Hematopoietic multipotent progenitor cell treated with erythropoietin and hydrocortisone succinate and interleukin-3 and kit ligand, for 8 days (in vitro differentiated cells): ENCODE measurements at places on chromosomes 4 and X.

DNA sequence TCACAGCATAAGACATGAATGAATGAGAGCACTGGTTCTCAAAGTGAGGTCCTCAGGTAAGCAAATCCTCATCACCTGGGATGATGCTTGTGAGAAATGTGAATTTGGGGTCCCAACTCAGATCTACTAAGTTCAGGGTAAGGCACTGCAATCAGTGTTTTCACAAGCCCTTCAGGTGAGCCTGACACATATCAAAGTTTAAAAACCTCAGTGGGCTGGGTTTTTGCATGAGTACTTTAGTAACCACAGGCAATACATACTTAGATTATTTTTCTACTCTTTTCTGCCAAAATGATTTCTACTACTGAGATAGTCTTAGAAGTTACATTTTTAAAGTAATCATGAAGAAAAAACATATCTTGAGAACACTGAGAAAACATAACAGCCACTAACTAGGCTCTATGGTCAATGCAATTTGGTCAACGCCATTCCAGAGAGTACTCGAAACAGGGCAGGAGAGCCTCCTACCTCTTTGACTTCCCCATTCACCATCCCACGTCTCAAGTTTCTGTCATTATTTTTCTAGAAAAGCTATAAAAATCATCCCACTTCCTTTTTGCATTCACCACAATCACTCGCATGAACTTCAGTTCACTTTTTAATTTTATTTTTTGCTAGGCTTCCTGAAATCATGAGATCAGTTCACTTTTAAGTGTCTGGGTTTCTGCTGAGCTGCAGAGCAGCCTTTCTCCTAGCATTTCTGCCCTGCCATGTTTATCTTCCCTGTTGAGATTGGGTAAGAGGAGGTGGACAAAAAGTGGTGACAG, 73.8 kb downstream of the MFAP3L start:
- DNase-seq = no peak

DNA sequence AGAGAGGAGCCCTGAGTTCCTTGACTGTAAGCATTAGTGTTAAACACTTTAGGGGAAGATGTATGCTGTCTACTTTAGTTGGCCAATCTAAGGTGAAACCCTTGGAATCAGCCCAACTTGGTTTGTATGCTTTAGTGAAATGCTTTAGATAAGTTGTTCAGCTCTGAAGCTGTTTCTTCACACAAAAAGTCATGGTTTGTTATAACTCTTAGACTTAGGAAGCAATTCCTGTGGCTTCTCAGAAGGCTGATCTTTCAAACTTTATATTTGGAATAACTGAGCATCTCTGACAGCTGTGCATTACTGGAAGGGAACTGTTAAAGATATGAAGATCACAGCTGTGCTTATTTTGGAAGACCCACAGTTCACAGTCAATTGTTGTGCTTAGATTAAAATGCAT, 714.1 kb downstream of the FAT4 start:
- no peak for DNase-seq

DNA sequence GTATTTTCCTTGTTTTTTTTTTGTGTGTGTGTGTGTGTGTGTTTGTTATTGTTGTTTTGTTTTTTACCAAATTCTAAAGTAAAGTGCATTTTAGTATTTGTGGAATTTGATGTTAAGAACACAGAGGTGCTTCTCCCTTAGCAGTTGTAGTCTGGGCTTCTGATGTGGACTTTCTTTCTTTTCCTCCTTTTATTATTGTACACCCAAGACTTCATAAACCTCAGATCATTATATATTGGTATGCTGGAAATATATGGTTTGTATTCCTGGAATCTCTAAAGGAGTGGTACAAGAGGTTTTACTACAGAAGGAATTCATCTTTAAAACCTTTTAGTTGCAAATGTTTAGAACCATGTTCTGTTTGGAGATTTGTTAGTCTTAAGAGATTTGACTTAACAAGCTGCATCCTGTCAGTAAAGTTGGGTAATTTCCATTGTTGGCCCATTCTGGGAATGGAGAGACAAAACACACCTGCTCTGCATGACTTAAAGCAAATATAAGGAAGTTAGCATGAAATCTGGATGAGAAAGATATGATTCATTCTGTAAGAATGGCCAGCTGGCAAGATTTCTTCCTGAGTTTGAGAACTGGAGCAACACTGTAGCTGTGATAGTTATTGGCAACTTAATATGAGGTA, 64.0 kb downstream of the SMAD1 start:
- no peak for DNase-seq

DNA sequence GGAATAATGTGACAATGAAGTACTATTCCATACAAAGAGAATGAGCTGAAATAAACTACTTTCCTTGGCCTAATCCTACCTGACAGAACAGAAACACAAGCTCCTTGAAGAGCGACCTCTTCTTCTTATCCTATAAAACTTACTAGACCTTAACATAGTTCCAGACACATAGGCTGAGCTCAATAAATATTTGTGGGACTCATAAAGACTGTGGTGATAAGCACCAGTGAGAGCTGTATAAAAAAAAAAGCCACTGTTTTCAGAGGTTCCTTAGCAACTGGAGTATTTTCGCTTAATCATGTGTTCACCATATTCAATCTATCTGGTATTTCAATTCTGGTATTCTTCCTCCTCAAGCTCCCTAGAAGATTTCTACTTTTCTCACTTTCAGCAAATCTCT, 1129.6 kb downstream of the STPG2 start:
- DNase-seq = no peak

DNA sequence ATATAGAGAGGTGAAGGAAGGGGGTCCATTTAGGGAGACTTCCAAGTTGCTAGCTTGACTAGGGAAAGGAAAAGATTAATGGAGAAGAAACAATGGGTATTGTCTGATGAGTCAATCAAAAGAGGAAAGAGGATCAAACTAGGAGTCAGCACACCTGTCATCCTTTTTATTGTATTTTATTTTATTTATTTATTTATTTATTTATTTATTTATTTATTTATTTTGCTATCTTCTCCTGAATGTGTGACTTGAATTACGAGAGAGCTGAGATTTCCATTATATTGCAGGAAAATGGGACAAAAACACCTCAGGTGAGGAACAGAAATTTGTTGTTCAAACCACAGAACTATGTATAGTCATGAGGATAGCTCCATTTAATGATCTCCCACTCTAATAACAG, 58.9 kb downstream of the NUDT11 start:
- DNase-seq = no peak

- no peak for DNase-seq
Observed at GRCh38 chr4:113845138-113845537, 83.6 kb upstream of the CAMK2D start.

GRCh38 chr4:166903408-166903807, 330.9 kb downstream of the SPOCK3 start:
- no peak for DNase-seq

- DNase-seq = peak; percentile 13
Observed at GRCh38 chrX:107565931-107566603, 62.2 kb upstream of the PRPS1 start.

- DNase-seq = no peak
Observed at GRCh38 chrX:152149648-152150047, 11.3 kb upstream of the MAGEA10 start.

- DNase-seq = no peak
Observed at GRCh38 chr4:101862595-101862994, 72.1 kb downstream of the BANK1 start.

- DNase-seq = peak; percentile 45
Observed at GRCh38 chr4:158807691-158808090, 38.9 kb downstream of the FNIP2 start.

GRCh38 chrX:24601858-24602257, 45.3 kb downstream of the PCYT1B start:
- DNase-seq = no peak

DNA sequence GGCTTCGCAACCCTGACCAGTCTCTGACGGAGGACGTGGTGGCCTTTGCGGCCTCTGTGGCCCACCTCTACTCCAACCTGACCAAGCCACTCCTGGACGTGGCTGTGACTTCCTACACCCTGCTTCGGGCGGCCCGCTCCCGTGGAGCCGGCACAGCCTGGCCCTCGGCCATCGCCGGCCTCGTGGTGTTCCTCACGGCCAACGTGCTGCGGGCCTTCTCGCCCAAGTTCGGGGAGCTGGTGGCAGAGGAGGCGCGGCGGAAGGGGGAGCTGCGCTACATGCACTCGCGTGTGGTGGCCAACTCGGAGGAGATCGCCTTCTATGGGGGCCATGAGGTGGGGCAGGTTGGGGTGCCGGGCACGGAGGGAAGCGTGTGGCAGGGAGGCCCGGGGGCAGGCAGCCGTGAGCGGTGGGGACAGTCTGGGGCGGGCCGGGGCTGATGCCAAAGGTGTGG, 1.2 kb downstream of the ABCD1 start:
- no peak for DNase-seq

DNA sequence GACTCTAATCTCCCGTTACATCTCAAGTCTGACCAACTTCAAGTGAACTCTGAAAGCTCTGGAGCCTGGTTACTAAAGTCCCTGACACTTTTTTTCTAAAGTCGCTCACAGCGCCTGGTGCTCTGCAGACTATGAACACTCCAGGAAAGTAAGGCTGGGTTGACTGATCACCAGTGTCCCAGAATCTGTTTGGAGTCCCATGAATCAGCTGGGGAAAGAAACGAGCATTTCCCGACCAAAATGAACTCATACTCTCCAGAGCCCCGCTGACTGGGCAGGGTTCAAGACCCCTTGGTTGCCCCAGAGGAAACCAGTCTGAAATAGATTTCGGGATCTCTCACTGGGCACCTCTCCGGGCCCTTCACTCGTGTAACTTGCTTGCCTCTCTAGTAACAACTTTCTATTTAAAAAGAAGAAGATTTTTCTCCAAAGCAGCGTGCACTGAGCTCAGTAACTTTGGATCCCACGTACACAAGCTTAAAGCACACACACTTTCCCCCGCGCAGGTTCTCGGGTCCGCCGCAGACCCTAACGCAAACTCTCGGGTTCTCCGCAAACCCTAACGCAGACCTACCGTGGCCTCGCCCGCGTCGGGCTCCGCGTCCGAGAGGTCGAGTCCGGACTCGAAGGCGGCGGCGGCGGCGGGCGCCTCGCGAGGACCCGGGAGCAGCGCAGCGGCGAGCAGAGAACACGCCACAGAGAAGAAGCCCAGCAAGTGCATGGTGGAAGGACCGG, 964 bp downstream of the VEGFC start:
- DNase-seq = no peak

- DNase-seq = no peak
Observed at GRCh38 chr4:123315617-123316016, 81.0 kb upstream of the SPRY1 start.

DNA sequence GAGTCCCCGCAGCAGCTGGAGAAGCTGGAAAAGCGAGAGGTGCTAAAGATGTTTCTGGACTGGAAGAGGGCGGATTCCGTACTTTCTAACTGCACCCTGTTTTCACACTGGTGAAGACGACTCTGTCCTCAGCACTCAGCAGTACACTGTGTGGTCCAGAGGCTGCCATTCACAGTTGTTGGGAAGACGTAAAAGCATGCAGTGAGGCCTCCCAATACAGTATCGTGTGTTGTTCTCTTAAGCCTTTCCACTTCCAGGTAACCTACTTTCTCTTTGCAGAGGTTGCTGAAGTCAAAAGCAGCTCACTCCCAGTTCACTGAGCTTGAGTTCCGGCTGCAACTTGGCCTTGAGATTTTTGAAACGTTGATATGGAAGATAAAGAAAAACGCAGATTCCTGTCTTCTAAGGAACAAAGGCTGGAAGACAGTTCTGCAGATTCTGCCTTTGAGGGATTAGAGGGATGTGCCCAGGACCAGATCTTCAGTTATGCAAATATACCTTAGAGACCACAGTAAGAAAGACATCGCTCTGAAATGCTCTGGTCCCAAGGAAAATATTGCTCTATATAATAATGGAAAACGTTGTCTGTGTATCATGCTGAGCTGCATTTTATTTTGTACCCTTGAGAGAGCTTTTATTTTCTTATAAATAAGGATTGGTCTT, 540.9 kb downstream of the TRIML1 start:
- DNase-seq = no peak

DNA sequence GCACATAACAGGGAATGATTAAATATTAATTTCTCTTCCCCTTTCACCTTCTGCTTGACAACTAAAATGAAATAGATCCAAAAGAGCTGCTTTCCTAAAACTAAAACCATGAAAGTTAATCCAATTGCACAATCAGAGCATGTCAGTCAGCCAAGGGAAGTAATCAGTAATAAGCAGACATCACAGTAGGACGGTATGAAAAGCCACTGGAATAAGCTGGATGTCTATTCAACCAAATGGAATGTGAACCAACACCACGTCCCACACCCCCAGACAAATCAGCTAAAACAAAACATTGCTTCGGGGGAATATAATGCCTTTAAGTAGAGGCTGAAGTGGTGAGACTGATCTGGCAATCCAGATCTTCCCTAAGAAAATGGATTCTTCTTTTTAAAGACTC, 859.4 kb upstream of the FTHL17 start:
- DNase-seq = no peak

DNA sequence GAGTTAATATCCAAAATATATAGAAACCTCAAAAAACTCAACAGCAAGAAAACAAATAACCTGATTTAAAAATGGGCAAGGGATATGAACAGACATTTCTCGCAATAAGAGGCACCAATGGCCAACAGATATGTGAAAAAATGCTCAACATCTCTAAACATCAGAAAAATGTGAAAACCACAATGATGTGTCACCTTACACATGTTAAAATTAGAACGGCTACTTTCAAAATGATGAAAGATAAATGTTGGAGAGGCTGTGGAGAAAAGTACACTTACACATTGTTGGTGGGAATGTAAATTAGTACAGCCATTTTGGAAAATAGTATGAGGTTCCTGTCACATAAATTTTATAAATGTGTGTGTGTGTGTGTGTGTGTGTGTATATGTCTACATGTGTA, 731.3 kb downstream of the DMD start:
- no peak for DNase-seq

GRCh38 chrX:28099166-28099565, 117.9 kb upstream of the DCAF8L1 start:
- no peak for DNase-seq

- DNase-seq = no peak
Observed at GRCh38 chrX:68835104-68835442, 6.3 kb downstream of the EFNB1 start.

- peak; percentile 50 for DNase-seq
Observed at GRCh38 chrX:48761674-48762471, at the start of gene GLOD5. Gene GLOD5 (plus strand): TSS chrX:48761747. CDS start chrX:48761791, 44 bp downstream.

DNA sequence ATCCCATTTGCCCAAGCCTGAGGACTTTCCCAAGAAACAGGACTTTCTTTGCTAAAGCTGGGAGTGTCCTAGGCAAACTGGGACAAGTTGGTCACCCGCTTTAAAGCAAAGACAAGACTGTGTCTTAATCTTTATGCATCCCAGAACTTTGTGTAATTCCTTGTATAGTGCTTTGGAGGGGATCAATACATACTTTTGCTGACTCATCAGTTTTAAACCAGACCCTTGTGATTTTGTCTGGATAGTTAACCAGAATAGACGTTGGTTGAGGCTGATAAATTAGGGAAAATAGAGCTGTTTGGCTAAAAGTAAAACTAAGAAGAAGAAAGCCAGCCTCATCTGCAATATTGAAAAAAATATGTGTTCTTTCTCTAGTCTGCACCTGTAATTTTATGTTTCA, 82.8 kb downstream of the IL1RAPL1 start:
- DNase-seq = no peak

GRCh38 chrX:40845331-40845911, 110.1 kb upstream of the MED14 start:
- DNase-seq = no peak

- DNase-seq = no peak
Observed at GRCh38 chr4:174579421-174579820, 57.1 kb upstream of the HPGD start.
